Ovary (tissue), 10 donors: ENCODE measurements at places on chromosomes 3 and 15. TPM values are rescaled to one million over a fixed set of nuclear protein-coding genes. Genes with fewer than 3 reads are reported as not detected.

GRCh38 chr3:122921791-122922651 is 105.5 kb downstream of the SEMA5B start:
- H3K36me3 ChIP-seq: no peaks in the 10 kb centered on the region
- H3K27me3 ChIP-seq: no peaks in the 10 kb centered on the region
- no peak for DNase-seq

DNA sequence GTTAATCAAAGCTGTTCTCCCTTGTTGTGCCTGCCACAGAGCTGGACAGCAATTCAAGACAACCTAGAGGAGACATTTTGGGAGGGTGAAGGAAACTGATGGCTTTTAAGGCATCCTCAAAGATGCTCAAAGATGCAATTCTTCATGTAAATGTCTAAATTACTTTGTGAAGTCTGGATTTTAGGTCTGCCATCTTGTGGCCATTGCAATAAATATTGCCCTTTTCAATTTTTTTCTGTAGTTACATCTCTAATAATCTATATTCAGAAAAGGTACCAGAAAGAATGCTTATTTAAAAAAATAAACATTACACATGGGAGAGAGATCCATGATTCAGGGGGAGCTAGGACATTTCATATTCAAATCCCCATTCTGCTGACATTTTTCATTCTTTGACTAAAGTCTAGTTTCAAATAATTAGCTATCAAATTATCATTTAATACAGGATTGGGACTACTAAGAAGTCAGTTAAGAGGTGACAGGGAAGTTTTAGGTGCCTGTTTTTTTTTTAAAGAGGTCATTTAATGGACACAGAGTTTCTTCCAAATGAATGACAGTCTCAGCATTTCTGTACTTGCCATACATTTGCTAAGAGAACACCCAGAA is 259.8 kb upstream of the WNT5A start:
- H3K27ac ChIP-seq: no peak overlapping the region
- no peaks in the 10 kb centered on the region for H3K4me1 ChIP-seq
- no peaks in the 10 kb centered on the region for H3K36me3 ChIP-seq
- DNase-seq: no peak

The GP5 gene
- total RNA-seq: 0.57 TPM

The PLA2G4F gene
- total RNA-seq: not detected

The FETUB gene
- total RNA-seq: not detected

DNA sequence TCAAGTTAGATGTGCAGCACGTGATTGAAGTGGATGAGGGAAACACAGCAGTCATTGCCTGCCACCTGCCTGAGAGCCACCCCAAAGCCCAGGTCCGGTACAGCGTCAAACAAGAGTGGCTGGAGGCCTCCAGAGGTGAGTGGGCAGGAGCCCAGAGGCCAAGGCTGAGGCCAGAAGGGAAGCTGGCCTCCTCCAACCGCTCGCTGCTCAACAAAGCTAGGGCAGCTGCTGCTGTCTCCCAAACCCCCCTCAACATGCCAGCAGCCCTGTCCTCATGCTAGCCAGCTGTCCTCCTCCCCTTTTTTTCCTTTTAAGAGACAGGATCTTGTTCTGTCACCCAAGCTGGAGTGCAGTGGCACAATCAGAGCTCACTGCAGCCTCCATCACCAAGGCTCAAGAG is 57.0 kb downstream of the BOC start:
- H3K27ac ChIP-seq: no peak overlapping the region
- no peak overlapping the region for H3K4me3 ChIP-seq
- H3K27me3 ChIP-seq: no peaks in the 10 kb centered on the region
- H3K36me3 ChIP-seq: no peaks in the 10 kb centered on the region

DNA sequence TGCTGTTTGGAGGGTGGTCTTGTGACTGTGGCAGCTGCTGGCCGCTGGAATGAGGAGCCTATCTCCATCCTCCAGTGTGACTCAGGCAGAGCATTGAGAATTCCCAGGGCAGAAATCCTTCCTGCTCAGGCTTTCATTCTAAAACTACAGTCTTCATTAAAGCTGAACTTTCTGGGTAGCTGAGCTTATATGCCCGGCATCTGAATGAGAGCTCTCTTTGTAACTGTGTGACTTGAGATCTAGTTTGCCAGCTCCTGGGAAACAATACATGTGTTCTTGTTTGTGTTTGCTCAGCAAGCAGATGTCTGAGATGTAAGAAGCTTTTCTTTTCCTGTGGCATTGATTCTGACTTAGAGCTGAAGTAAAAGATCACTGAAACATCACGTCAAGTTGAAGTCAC is 22.4 kb downstream of the RLBP1 start:
- no peak for DNase-seq
- no peak overlapping the region for H3K4me3 ChIP-seq
- H3K27me3 ChIP-seq: no peaks in the 10 kb centered on the region
- no peak overlapping the region for H3K27ac ChIP-seq

- H3K4me3 ChIP-seq: peak within 1 kb of the TSS; percentile 33
- H3K36me3 ChIP-seq: no peaks in the 10 kb centered on the region
- no peaks in the 10 kb centered on the region for H3K4me1 ChIP-seq
- DNase-seq: no peak
These were observed at the start of gene SLC9C1 for GRCh38 chr3:112293368-112294321. TSS of gene SLC9C1 (minus strand) at chr3:112294216. CDS start at chr3:112286791, 7,425 bp downstream.

DNA sequence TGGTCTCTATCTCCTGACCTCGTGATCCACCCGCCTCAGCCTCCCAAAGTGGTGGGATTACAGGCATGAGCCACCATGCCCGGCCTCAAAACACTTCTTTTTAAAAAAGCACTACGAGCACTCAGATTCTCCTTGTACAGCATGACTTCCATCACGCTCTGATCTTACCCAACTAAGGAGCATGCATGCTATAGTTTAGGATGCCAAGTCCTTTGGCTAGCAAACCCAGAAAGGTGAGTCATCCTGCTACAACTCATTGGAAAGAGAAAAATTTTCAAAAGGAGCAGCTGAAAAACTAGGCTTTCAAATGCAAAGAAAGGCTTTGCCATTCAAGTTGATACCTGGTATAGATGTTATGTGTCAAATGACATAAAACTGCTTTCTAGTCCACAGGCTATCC is 70.3 kb upstream of the PRICKLE2 start:
- DNase-seq: no peak
- no peaks in the 10 kb centered on the region for H3K4me1 ChIP-seq
- H3K27ac ChIP-seq: no peak overlapping the region
- H3K36me3 ChIP-seq: no peaks in the 10 kb centered on the region

- no peaks in the 10 kb centered on the region for H3K27me3 ChIP-seq
- H3K36me3 ChIP-seq: no peaks in the 10 kb centered on the region
- H3K4me3 ChIP-seq: no peak overlapping the region
- H3K4me1 ChIP-seq: no peaks in the 10 kb centered on the region
- H3K27ac ChIP-seq: no peak overlapping the region
These were observed 21.7 kb downstream of the TMEM40 start for GRCh38 chr3:12737319-12737718.

DNA sequence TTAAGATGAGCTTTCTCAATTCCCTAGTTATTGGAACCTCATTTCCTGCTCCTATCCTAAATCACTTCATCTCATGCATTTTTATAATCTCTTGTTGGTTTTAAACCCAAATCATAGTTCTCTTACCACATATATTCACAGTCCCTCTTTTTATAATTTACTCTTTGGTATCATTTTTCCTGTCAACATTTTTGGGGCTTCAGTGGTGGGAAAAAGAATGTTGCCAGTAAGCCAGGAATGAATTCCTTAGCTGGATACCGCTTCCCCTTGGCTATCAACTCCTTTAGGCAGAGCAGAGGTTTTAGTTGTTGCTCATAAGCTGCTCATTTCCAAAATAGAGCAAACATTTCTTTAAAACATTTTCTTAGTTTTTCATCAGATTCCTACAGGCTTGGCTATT is 112.3 kb downstream of the GALK2 start:
- H3K36me3 ChIP-seq: no peaks in the 10 kb centered on the region
- peaks cover 3% of the 10 kb centered on the region for H3K4me1 ChIP-seq
- no peak overlapping the region for H3K4me3 ChIP-seq
- DNase-seq: no peak
- H3K27me3 ChIP-seq: no peaks in the 10 kb centered on the region
